ENCODE measurements at places on chromosomes 5 and 9. TPM values are rescaled to one million over a fixed set of nuclear protein-coding genes. Genes with fewer than 3 reads are reported as not detected.

The PCDHB10 gene
- polyA plus RNA-seq: 5.8 TPM

The HTR1A gene
- not detected for polyA plus RNA-seq

GRCh38 chr5:179343719-179344430 lies 1.4 kb downstream of the ADAMTS2 start:
- no peak for DNase-seq

The OCLN gene
- 43.8 TPM for polyA plus RNA-seq

DNA sequence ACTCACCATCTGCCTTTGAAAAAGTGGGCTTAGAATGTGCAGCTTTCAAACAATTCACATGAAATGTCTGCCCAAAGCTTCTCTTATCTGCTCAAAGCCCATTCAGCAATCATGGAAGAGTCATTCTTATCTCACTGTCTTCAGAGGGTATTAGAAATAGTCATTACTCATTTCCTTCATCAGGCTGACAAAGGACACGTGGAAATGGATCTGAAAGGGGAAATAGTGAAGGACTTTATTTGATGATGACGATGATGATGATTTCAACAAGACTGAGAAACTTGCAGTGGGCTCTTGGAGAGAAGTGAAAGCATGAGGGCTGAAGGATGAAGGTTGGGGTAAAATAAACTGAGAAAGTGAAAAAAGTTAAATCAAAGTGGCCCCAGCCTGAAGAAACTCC lies 194.3 kb downstream of the SMARCA2 start:
- no peak for DNase-seq

DNA sequence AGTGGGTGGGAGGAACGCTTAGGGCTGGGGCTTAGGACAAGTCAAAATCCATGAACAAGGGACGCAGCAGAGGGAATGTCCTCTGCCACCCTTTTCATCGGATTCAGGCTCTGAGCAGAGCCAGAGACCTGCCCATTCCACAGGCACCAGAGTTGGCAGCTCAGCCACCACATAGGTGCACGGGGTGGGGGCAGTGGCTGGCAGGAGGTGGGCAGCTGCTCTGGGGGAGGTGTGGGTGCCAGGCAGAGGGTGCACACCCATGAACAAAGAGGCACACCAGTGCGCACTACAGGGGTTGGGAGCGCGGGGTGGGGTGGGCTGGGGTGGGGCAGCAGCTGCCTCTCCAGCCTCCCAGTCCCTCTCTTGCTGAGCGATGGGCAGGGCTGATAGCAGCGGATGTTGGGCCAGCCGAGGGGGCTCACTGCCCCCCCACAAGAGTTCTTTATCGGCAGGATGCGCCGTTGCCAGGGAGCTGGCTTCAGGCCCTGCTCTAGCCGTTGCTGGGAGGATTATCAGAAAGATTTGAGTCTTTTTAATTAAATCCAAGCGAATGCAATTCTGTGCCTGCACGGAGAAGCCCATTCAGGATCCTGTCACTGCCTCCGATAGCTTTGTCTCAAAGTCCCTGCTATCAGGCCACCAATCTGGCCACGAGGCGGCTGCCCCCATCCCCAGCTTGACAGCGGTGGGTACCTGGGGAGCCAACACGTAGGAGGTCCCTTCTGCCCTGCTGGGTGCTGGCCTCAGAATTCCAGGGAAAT lies 64.3 kb upstream of the LMX1B start:
- no peak for DNase-seq

The ESM1 gene
- 11.5 TPM for polyA plus RNA-seq

GRCh38 chr5:78569441-78569840 lies 79.1 kb downstream of the LHFPL2 start:
- peak; percentile 68 for DNase-seq

The CER1 gene
- 0.24 TPM for polyA plus RNA-seq

The OR1J2 gene
- not detected for polyA plus RNA-seq

The C8G gene
- polyA plus RNA-seq: 0.51 TPM

Measured in left renal cortex interstitium (tissue), 4 donors.